ENCODE measurements at places on chromosomes 11 and 22. TPM values are rescaled to one million over a fixed set of nuclear protein-coding genes. Genes with fewer than 3 reads are reported as not detected.
A peak's percentile ranks its signal among the peaks of the same experiment; 100 is the strongest.

DNA sequence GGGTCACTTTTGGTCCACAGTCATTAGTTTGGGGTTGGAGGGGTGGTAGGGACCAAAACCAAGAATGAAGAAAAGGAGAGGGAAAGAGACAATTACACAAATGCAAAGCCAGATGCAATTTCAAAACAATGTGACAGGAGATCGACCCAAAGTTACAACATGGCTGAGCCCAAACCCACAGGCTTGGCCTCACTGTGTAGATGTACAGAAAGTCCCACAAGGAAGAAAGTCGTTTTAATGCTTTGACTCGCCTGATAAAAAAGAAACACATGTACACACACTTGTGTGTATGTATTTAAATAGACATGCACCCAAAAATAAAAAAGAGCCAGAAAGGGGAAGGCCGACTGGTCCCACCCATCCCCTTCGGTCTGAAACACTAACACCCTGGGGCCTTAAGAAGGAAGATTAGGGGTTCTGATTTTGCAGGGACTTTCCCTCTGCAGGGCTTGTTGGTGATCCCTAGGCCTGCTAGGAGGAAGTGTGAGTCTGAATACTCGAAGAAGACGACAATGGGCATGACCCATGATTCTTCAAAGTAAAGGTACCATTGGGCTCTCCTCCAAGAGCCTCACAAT, 104.1 kb downstream of the ETS1 start:
- no peak for DNase-seq

GRCh38 chr11:121008551-121008950, 15.4 kb upstream of the TBCEL start:
- no peak for DNase-seq

DNA sequence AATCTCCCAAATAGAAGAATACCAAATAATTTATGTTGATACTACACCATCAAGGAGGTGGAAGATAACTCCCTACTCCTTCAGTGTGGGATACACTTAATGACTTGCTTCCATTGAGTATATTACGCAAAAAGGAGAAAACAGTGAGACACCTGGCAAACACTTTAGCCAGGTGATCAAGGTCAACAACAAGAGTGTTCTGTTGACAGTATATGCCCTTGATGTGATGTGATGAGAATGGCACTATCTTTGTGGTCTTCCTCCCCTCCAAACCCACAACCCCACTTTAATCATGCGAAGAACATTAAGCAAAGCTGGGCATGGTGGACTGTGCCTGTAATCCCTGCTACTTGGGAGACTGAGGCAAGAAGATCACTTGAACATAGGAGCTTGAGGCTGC, 26.0 kb downstream of the MAPK1 start:
- no peak for DNase-seq

DNA sequence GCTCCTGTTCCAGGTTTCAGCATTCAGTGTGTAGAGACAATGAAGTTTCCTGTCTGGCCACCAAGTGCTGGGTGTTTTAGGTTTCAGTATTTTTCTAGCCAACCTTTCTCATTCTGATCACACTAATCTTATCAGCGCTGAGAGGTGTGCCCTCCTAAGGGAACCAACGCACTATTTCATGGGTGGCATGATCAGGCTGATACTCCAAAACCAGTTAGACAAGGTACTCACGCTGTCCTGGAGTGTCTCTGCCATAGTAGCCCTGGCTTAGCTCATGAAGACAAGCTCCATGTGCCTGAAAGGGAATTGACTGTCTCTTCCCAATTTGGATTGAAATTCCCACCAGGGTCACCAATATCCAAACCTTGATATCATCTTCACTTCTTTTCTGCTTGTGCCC, 8.0 kb upstream of the RAB38 start:
- DNase-seq = no peak

- DNase-seq = no peak
Observed at GRCh38 chr22:36431977-36432376, 44.2 kb upstream of the MYH9 start.

GRCh38 chr22:30920407-30920806, 48.2 kb downstream of the MORC2 start:
- DNase-seq = peak; percentile 38

DNA sequence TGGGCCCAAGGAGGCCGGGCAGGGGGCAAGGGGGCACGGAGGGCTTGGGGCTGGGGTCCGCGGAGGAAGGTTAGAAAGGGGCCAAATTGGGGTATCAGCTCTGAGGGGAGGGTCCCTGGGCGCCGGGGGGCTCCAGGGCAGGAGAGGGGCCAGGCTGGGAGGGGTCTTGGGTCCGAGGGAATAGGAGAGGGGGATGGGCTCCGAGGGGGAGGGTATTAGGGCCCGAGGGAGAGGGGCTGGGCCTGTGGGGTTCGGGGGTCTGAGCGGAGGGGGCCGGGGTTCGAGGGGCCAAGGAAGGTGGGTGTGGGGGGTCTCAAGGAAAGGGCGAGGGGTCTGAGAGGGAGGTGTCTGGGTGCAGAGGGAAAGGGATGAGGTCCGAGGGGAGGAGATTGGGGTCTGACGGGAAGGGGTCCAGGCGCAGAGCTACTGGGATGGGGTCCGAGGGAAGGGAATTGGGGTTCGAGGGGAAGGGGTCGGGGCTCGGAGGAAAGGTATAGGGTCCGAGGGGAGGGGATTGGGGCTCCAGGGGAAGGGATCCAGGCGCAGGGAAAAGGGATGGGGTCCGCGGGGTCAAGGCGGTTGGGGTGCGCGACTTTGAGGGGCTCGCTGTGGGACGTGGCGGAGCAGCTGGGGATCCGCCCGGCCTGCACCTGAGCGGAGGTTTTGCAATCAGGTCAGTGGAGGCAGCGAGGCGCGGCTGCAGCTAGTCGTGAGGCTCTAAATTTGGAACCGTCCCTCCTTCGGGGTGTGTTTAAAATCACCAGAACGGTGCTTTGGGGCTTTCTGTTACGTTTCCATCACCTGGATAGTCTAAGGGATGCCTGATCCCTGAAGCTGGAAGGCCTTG, 728 bp downstream of the CTTN start:
- no peak for DNase-seq

DNA sequence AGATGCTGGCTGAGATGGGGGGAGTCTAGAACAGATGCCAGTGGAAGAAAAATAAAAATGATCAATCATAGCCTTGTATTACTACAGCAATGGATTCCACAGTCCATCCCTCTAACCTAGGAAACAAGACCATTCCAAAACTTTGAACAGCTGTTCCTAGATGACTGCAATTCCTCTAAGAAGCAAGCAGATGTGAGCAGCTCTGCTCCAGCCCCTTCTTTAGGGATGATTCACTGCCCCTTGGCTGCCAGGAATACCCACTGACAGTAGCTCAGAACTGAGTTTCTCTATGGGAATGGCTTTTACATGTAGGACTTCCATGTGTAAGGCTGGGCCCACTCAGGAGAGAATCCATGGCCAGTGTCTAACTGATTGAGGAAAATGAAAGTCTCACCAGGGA, 943.9 kb downstream of the OPCML start:
- DNase-seq = no peak

DNA sequence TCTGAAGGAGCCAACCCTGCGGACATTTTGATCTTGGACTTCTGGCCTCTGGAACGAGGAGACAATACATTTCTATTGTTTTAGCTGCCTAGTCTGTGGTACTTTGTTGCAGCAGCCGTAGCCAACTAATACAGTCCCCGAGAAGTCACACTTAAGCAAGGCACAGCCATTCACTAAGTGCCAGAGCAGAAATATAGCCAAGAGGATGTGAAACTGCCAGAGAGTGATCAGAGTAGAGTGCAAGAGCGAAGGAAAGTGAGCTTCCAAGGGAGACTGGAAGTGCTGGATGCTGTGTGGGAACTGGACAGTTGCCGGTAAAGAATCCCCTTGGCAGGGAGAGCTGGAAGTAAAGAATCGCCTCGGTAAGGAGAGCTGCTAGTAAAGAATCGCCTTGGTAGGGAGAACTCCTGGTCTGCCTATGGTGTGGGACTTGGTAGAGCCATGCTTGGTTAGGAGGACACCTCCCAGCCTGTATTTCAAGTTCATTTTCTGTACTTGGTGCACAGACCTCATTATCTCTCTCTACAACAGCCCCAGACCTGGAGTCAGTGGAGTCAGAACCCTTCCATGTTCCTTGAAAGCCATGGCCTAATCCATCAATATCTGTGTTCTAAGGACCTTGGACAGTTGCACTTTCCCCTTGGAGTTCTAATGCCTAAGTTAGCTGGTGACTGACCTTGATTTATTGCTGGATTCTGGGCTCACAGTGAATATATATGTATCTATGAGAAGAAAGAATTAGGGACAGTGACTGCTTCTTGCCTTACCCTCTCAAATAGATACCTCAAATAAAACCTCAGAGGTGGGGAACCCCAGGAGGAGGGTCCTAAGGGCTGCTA, 162.1 kb downstream of the LDLRAD3 start:
- no peak for DNase-seq

DNA sequence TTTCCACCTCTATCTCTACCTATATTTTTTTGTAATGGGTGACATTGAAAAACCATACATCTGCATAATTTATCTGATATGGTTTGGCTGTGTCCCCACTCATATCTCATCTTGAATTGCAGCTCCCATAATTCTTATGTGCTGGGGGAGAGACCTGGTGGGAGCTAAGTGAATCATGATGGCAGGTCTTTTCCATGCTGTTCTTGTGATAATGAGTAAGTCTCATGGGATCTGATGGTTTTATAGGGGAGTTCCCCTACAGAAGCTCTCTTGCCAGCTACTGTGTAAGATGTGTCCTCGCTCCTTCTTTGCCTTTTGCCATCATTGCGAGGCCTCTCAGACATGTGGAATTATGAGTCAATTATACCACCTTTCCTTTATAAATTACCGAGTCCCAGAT, 551.0 kb upstream of the ANO5 start:
- no peak for DNase-seq

Gene CTNND1
- polyA plus RNA-seq = 221 TPM

Gene ADSL
- 104 TPM for polyA plus RNA-seq

Gene WNT7B
- polyA plus RNA-seq = 11.1 TPM

- DNase-seq = no peak
Observed at GRCh38 chr11:3631331-3631730, 10.5 kb downstream of the ART5 start.

All from right renal cortex interstitium (tissue), 3 donors.